Left lung (tissue), 14 donors: ENCODE measurements at places on chromosomes 13 and 19. TPM values are rescaled to one million over a fixed set of nuclear protein-coding genes. Genes with fewer than 3 reads are reported as not detected.

- no peak for DNase-seq
These were observed 722 bp downstream of the DCAF15 start for GRCh38 chr19:13952931-13953531.

DNA sequence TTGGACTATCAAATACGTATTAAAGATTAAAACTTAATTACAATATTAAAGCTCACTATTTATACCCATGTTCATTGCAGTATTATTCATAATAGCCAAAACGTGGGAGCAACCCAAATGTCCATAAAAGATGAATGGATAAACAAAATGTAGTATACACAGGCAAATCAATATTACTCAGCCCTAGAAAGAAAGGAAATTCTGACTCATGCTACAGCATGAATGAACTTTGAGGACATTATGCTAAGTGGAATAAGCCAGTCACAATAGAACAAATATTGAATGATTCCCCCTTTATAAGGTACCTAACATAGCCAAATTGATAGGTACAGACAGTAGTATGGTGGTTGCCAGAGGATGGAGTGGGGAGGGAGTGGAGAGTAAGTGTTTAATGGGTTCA, 457.3 kb downstream of the FGF14 start:
- DNase-seq = no peak

DNA sequence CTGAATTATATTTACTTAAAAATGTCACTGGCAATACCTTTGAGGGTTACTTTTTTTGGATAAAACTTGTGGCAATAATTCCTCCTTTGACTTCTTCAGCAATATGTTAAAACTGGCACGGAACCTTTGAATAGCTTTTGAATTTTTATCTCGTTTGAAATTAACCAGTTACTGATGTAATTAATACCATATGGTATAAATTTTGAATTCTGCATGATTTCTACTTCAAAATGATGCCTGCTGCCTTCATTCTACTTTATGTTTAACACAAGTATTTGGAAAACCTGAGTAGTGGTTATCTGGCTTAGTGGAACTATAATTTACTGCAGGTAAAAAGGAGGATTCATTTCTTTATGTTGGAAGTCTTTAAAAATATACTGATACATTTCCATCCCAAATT, 85.3 kb downstream of the LRCH1 start:
- DNase-seq = no peak

Gene LSM4
- total RNA-seq = 87.8 TPM

Gene KASH5
- total RNA-seq = 0.84 TPM

GRCh38 chr13:40206241-40207000, 460.0 kb downstream of the FOXO1 start:
- no peak for DNase-seq

DNA sequence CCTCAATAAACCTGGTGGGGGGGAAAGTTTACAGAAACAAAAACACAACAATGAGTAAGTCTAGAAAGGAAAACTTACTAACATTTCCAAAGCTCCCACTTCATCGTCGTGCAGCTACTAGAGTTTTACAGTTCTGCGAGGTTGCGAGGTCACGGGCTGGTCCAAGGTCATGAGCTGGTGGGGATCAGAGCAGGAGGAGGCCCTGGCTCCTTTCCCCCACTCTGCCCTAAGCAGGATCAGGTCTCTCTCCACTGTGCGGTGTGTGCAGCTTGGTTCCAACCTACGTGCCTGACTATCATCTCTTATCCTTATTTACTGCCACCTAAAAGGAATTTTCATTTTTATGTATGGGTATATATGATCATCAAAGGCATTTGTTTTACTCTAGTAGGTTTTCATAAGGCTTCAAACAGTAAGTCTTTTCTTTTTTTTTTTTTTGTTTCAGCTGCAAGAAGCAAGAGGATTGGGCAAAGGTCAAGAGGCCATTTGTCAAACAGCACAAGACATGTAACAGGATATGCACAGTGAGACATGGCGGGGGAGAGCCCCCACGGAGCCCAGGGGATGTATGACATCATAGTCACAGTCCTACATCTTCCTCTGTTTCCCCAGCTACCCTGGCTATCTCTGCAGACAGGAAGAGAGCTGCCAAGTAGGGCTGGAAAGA, 76.6 kb upstream of the POMP start:
- DNase-seq = no peak

GRCh38 chr19:58364146-58364545, 1.6 kb upstream of the ZNF497 start:
- no peak for DNase-seq

DNA sequence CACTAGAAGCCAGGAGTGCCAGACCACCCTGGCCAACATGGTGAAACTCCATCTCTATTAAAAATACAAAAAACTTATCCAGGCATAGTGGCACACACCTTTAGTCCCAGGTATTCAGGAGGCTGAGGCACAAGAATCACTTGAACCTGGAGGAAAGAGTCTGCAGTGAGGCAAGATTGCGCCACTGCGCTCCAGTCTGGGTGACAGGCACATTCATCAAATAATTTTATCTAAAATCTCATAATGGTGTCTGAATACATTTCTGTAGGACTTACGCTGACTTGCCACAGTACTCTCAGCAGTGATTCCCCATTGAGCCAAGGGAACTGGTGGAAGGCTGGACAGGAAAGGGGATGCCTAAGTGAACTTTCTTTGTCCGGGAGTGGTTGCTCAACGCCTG, 4.3 kb upstream of the ZNF28 start:
- DNase-seq = no peak

- no peak for DNase-seq
These were observed 6.9 kb upstream of the CYSLTR2 start for GRCh38 chr13:48646791-48647190.

GRCh38 chr13:106296723-106297122, 238.7 kb downstream of the EFNB2 start:
- no peak for DNase-seq

DNA sequence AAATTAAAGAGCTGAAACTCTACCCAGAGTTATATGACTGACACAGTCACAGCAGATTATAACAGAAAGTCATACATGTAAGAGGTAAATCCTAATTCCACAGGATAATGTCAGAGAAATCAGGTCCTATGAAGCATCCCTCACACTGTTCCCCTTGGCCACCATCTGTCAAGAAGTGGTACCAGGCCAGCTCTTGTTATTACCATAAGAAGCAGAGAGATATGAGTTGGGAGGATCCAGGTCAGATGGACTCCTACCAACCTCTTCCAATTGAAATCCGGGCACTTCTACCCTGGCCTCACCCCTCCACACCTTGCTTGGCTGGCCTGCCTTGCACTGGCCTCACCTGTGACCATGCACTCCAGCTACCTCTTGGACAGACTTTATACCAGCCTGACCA, 353.2 kb downstream of the DNAJC15 start:
- DNase-seq = no peak

DNA sequence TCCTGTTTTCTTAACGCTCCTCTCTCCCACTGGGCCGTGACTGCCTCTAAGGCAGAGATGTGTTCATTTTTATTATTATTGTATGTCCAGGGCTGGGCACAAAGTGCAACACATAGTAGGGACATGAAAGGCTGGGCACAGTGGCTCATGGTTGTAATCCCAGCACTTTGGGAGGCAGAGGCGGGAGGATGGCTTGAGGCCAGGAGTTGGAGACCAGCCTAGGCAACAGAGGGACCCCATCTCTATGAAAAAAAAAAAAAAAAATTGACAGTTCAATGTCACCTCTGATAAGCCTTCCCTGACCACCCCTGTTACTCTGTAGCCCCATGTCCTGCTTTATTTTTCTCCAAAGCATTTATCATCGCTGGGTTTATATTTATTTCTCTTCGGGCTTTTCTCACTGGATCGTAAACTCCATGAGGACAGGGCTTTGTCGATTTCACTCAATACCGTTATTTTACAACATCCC, 481 bp upstream of the SAE1 start:
- DNase-seq = no peak

DNA sequence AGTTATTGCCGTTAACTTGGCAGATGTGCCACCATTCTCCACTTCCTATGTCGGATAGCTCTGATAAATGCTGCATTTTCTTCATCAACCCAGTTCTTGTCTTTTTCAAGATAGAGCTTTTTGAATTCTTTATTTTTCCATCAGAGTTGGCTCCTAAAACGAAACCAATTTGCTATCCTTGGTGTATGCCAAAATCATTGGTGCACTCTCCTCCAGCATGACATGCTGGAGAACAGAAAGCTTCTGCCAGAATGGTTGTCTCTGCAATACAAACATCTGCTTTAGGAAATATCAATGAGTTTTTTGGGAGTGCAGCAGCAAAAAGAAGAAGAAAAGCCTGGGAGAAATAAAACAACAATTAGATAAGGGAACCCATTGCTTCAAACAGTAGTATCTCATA, 124.2 kb downstream of the CDK8 start:
- DNase-seq = no peak

Gene C19orf47
- 18.3 TPM for total RNA-seq

Gene KLK6
- total RNA-seq = not detected
